ENCODE measurements at places on chromosomes 7 and 10.

DNA sequence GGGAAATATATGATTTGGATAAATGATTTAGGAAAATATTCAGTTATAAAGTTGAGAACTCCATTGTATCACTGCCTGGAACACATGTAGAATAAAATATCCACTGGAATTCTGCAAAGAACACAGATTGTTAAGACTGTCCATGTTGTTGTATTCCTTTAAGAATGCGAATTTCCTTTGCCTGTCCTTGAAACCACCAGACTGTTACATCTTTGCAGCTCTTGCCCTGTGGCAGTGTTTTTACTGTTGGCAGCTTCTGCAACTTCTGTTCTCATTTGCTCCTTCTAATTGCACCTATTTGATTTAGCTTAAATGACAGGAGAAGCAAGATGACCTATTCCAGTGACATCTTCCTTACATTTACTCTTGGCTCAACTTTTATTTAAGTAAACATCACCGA, 39.7 kb downstream of the MALSU1 start:
- no peak for DNase-seq

- DNase-seq, result no peak
These were observed 130.7 kb downstream of the ADRA2A start for GRCh38 chr10:111207500-111207899.

GRCh38 chr7:150631866-150632864, at the start of gene GIMAP6:
GIMAP6 (minus strand) TSS chr7:150632385; CDS start chr7:150630142, 2,243 bp downstream.
- no peak for DNase-seq

GRCh38 chr10:114593240-114593792, 64.8 kb downstream of the ABLIM1 start:
- no peak for DNase-seq

- DNase-seq, result no peak
These were observed 286.9 kb downstream of the KCNMA1 start for GRCh38 chr10:77350711-77351119.

GRCh38 chr7:43768887-43769272, 10.4 kb downstream of the BLVRA start:
- no peak for DNase-seq

GRCh38 chr10:34729619-34730018, 85.5 kb downstream of the PARD3 start:
- DNase-seq, result no peak

Measured in NCI-H1048 (cell line).